ENCODE measurements at places on chromosomes 7 and 10.
A peak's percentile ranks its signal among the peaks of the same experiment; 100 is the strongest.

DNA sequence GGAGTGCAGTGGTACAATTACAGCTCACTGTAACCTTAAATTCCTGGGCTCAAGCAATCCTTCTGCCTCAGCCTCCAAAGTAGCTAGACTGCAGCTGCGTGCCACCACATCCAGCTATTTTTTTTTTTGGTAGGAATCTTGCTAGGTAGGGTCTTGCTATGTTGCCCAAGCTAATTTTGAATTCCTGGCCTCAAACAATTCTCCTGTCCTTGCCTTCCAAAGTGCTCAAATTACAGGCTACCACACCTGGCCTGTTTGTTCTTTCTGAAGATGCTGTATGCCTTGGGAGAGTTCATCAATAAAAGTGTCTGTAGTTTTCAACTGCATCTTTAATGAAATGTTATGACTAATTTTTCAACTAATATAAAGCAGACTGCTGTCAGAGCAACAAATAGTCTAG lies 452 bp downstream of the SAMD9 start:
- DNase-seq: no peak

GRCh38 chr7:149070372-149071125 lies 20.0 kb downstream of the ZNF786 start:
- no peak for DNase-seq

- no peak for DNase-seq
Observed at GRCh38 chr7:159093351-159093971, 51.2 kb downstream of the VIPR2 start.

GRCh38 chr7:24951441-24951980 lies 28.5 kb downstream of the OSBPL3 start:
- no peak for DNase-seq

DNA sequence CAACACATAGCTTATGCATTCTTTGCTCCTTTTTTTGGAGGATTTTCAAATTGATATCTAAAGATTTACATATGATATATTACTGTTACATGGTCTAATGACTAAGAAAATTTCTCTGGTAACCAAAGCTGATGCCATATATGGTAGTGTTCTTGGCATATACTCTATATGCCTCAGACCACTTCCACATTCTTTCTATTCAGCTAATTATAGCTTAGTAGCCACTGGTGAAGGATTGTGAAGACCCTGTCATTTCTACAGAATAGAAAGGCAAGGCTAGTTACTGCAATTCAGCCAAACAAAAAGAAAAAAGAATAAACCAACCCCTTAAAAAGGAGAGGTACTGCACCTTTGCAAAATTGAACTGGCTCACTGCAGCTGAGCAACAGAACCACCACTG lies 3.7 kb downstream of the PURB start:
- DNase-seq: no peak

DNA sequence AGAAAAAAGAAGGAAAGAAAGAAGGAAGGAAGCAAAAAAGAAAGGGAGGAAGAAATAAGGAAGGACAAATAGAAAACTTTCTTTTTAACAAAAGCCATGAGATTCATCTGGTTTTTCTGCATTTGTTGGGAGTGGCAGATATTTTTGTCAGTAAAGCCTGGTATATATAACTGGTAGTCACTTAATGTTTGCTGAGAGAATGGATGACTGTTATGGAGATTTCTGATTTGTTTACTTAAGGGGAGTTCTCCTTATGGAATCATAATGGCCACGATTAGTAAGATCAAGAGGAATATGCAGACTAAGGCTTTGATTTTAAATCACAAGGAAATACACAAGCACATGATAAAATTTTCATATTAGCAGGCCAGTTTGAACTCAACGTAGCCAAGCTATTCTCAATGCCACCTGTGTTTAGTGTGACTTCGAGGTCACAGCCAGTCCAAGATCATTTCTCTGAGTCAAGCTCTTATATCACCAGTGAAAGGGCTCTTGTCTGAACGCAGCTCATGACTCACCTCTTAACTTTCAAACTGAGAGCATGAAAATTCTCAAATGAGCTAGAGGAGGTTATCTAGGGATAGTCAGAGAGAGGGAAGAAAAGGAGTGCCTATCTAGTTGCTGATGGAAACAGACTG lies 445.1 kb upstream of the ZMIZ1 start:
- DNase-seq: peak; percentile 39

DNA sequence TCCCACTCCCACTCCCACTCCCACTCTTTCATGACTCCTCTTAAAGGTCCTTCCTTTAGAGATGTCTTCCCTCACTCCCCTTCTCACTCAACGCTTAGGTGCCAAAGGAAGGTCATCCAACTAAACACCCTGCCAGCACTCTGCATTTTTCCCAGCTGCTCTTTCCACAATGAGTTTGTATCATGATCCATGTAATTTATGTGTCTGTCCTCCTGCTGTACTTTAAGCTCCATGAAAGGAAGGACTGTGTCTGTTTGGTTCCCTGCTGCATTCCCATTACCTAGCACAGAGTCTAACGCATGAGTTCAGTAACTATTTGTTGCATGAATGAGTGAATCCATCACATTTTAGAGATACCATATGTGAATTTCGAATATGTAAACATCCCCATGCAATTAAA lies 252.7 kb downstream of the KIF20B start:
- no peak for DNase-seq

DNA sequence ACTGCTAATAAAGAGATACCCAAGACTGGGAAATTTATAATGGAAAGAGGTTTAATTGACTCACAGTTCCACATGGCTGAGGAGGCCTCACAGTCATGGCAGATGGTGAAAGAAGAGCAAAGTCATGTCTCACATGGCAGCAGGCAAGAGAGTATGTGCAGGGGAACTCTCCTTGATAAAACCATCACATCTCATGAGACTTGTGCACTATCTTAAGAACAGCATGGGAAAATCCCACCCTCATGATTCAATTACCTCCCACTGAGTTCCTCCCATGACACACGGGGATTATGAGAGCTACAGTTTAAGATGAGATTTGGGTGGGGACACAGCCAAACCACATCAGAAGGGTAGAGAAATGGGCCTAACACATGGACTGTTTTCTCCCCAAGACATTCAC lies 156.3 kb downstream of the CCDC71L start:
- no peak for DNase-seq

GRCh38 chr7:1643270-1644092 lies 26.6 kb upstream of the ELFN1 start:
- DNase-seq: no peak

DNA sequence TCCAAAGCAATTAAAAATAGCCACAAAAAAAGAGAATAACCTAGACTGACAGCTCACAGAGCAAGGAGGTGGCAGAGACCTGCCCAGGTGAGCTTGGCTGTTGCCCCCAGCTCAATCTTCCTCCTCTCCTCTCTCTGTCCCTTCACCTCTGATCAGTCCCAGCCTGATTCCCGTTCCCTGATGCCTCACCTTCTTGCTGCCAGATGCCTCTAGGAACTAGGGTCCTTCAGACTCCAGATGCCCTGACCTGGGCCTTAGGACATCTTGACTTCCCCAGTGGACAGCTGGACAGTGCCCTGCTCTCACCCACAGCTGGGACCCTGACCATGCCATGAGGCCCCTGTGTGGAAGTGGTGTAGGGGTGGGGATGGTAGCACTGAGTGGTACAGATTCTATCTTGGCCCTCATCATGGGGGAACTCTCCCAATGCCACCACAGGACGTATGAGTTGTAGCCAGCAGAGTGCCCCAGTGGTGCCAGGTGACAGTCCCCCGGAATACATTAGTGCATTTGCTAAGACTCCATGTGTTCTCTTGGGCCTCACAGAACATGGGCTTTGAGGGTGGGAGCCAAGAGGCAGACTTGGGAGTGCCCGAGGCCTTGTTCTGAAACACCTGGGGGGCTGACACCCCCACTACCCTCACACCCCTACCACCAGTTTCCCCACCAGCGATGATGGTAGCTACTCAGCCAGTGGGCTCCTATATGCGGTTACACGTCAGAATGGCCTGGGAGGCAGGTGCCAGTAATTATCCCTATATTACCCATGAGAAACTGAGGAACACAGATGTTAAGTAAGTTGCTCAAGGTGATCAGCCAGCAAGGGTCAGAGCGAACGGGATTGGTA lies 2.0 kb downstream of the DEPP1 start:
- DNase-seq: no peak

GRCh38 chr7:123242467-123243092 lies 42.8 kb upstream of the SLC13A1 start:
- peak; percentile 5 for DNase-seq

DNA sequence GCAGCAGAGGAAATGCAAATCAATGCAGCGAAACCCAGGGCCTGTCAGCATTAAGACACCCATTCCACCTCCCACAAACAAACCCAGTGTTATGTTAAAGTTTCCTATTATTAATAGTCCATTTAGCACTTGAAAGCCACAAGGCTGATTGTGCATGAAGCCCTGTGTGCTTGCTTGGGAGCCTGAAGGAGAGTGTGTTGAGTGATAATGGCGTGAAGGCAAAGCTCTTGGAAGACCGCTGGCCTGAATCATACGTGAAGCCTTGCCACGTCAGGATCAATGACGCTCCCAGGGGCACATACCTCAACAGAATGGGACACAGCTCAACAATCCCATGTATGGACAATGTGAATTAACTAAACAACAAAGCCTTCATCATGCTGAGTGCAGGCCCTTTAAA lies 25.1 kb downstream of the PTPRN2 start:
- DNase-seq: no peak

GRCh38 chr10:127215866-127216265 lies 19.5 kb upstream of the INSYN2A start:
- no peak for DNase-seq

DNA sequence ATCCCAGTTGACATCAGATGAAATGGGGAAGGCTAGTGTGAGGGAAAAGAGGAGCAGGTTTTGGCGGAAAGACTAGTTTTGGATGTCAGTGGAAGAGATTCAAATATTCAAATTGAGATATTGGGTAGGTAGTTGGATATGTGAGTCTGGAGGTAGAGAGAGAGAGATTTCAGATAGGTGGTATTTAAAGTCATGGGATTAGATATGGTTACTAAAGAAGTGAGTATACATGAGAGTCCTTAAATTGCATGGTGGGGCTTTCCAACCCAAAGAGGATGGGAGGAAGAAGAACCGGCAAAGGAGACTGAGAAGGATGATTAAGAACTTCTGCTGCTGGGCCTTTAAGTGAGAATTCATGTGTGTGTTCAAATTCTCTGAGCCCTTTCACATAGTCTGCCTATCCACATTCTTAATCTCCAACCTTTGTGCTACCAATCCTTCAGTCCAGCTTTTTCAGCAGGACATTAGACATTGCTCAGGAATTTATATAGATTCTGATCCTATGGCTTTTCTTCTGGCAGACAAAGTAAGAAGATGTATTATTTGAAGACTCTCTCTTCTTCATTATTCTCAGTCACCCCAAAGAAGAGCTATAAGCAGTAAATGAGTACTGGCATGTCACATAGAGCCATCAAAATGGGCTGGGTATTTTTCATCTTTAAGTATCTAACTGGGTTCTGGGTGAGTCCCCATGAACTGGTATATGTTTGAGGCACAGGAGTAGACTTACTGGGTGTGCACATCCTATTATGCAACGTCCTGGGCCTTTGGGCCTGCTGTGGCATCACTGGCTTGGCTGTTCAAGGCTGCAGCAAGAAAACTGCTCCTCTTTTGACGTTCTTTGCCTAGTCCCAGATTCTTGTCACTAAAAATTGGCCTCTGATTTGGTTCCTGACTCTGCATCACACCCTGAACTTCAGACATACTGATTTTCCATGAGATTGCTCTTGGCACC lies 33.6 kb downstream of the ST7 start:
- DNase-seq: no peak

- DNase-seq: no peak
Observed at GRCh38 chr10:69435966-69436520, 15.2 kb upstream of the TSPAN15 start.

DNA sequence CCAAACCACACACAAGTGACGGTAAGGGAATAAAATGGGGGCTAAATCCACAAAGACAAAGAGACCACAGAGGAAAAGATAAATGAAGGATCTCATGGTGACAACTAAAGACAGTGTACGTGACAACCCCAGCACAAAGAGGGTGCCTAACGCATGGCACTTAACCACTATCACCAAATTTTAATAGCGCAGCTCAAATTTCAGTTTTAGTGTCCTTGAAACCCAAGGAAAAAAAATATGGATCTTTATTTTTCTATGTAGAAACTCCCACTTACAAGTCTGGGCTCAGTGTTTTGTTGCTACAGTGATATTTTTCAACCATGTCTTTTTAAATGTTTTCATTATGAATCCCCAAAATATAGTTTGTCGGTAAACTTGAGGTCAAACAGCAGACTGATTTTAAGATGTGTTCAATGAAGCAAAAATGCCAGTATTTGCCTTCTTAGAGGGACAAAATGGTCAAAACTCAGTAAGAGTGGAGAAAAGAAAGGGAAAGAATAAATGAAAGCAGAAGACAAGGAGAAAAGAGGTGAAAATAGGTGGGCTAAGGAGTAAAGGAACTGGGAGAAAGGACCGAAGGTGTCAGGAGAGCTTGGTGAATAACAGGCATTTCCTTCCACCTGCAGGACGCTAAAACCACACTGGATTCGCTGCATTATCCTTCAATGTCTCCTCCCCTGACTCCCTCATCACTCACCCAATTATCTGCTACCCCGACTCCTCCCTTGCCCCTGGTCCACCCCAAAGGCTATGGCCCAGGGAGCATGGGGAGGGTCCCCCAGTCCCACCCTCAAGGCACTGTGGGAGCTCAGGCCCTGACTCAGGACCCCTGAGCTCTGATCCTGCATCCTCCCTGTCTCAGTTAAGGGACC lies 3.5 kb downstream of the ASB13 start:
- DNase-seq: no peak

GRCh38 chr7:26608402-26608801 lies 256.0 kb downstream of the SKAP2 start:
- no peak for DNase-seq

- peak; percentile 34 for DNase-seq
Observed at GRCh38 chr7:143882020-143882603, 19.9 kb downstream of the TCAF1 start.

DNA sequence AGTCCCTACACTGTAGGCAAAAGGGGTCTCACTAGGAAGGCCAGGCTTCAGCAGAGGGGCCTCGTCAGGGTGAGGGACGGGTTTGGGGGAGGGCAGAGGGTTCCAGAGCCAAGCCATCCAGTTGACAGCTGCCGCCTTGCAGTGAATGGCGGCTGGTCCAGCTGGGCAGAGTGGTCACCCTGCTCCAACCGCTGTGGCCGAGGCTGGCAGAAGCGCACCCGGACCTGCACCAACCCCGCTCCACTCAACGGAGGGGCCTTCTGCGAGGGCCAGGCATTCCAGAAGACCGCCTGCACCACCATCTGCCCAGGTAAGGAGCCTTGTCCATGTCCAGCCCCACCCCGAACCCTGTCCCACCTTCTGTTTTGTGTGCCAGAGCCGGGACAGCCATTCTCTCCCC lies 31.6 kb upstream of the SLC29A3 start:
- no peak for DNase-seq

DNA sequence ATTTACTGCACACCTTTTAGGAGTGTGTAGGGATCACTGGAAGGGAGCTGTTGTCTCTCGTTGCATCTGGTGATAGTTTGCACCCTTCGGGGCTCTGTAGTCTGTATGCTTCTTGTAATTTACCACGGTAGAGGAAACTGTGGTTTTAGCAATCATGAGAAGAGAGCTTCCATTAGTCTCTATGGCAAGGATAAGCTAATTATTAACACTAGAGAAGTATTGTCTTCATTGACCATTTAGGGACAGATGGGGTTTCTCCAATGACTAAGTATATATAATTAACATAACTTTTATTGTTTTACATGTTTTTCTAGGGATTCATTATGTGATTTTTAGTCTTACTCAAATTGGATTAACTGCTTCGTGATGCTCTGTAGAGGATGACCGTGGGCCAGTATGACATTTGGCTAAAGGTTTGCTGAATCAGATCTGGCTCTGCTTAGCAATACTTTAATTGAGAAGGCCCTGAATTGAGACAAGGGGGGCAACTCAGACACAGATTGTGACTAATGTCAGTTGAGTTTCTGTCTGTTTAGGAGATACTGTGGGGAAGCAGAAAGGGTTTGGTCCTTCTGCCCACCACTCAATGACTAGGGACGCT lies 8.7 kb downstream of the SLC18A2 start:
- DNase-seq: no peak
